Activated naive CD8-positive, alpha-beta T cell treated with anti-CD3 and anti-CD28 coated beads, Interleukin-2, amount 10 ng/mL, durations not matched to agents 7 days and 5 days (primary cell): ENCODE measurements at places on chromosomes 6 and 20. TPM values are rescaled to one million over a fixed set of nuclear protein-coding genes. Genes with fewer than 3 reads are reported as not detected.
A peak's percentile ranks its signal among the peaks of the same experiment; 100 is the strongest.

- no peak overlapping the region for H3K27ac ChIP-seq
- H3K4me3 ChIP-seq, result no peak overlapping the region
- peaks cover 22% of the 10 kb centered on the region for H3K27me3 ChIP-seq
- H3K36me3 ChIP-seq, result no peaks in the 10 kb centered on the region
- H3K4me1 ChIP-seq, result no peaks in the 10 kb centered on the region
Measured at GRCh38 chr6:163764565-163764964, 350.0 kb downstream of the QKI start.

DNA sequence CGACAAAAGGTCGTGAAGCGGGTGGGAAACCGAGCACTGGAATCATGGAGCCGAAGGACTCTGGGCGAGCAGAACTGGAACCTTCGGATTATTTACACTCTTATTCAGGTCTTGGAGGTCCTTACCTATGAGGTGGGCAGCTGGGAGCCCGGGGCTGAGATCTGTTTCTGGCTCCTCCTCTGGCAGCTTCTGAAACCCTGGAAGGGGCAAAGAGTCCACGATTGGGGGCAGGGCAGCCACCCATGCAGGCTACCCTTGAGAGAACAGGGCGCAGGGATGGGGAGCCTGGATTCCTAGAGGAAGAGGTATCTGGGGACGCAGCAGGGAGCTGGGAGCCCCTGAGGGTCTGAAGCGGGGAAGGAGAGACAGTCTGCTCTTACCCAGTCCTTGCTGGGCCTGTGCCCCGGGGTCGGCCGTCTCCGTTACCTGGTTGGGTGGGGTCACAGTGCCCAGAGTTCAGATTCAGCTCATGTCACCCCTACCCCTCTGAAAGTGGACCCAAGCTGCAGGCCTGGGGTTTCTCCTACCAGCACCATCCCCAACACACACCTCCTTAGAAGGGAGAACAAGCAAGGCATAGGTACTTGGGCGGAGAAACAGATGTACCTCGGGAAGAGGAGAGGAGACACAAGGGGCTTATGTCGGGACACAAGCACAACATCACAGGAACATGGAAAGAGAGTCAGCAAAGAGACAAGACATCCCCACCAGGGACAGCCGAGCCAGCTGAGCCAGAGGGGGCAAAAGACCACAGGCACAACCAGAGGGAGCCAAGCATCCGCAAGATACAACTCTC, 592 bp downstream of the LTB start:
- peak overlapping the region; percentile 97 for H3K4me3 ChIP-seq
- H3K36me3 ChIP-seq, result peaks cover 48% of the 10 kb centered on the region
- peaks cover 67% of the 10 kb centered on the region for H3K4me1 ChIP-seq
- H3K27ac ChIP-seq, result peak overlapping the region; percentile 99
- H3K27me3 ChIP-seq, result no peaks in the 10 kb centered on the region

GRCh38 chr20:22410556-22411130, 173.7 kb downstream of the FOXA2 start:
- no peak for DNase-seq
- no peaks in the 10 kb centered on the region for H3K36me3 ChIP-seq
- no peaks in the 10 kb centered on the region for H3K4me1 ChIP-seq
- H3K4me3 ChIP-seq, result no peak overlapping the region
- H3K27ac ChIP-seq, result no peak overlapping the region

DNA sequence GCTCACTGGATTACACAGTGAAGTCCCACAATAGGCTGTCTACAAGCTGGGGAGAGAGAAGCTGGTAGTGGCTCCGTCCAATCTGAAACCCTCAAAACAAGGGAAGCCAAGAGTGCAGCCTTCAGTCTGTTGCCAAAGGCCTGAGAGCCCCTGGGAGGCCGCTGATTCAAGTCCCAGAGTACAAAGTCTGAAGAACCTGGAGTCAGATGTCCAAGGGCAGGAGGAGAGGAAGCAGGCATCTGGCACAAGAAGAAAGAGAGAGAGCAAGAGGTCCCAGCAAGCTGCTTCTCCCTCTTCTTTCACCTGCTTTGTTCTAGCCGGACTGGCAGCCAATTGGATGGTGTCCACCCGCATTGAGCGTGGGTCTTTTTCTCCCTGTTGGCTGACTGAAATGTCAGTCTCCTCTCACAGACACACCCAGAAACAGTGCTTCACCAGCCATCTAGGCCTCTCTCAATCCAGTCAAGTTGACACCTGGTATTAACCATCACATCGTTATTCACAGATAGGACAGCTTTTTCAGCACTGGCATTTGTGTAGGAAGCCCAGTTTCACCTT, 51.2 kb downstream of the CRYBG1 start:
- H3K4me1 ChIP-seq, result no peaks in the 10 kb centered on the region
- H3K27ac ChIP-seq, result no peak overlapping the region
- peaks cover 51% of the 10 kb centered on the region for H3K27me3 ChIP-seq
- no peak for DNase-seq
- H3K36me3 ChIP-seq, result peaks cover 2% of the 10 kb centered on the region

DNA sequence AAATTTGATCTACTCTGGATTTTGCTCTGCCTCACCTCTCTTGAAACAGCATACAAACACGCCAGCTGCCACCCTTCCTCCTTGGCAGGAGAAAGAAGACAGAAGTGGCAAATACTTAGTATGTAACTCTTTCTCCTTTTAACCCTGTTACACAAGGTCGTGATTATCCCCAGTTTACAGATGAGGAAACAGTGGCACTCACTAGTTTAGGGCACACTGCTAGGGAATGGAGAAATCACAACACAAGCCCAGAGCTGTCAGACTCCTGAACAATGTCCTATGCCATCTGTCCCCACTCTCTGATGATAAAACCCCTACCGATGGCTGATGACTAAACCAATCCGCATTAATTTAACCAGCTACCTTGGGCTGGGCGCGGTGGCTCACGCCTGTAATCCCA, 79.7 kb downstream of the FGD2 start:
- H3K36me3 ChIP-seq, result no peaks in the 10 kb centered on the region
- H3K27ac ChIP-seq, result no peak overlapping the region
- H3K27me3 ChIP-seq, result peaks cover 6% of the 10 kb centered on the region
- DNase-seq, result no peak

DNA sequence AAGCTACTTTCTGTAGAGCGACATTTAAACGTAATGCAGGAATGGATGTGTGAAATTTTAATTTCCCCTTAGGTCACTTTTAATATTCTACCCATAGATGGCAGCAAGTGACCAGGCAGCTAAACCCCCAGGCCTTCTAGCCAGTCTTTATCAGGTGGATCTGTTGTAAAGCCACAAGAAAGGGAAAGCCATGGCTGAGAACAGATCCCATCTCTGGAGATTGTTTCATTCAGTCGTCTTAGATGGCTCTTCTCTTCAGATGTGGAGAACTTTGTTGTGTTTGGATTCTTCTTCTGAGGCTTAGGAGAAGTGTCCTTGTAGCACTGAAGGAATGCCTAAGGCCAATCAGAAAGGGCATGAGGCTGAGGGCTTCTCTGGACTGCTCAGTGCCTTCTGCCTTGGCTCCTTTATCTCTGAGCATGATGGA, 15.8 kb upstream of the RNF182 start:
- H3K4me3 ChIP-seq, result no peak overlapping the region
- no peak overlapping the region for H3K27ac ChIP-seq

DNA sequence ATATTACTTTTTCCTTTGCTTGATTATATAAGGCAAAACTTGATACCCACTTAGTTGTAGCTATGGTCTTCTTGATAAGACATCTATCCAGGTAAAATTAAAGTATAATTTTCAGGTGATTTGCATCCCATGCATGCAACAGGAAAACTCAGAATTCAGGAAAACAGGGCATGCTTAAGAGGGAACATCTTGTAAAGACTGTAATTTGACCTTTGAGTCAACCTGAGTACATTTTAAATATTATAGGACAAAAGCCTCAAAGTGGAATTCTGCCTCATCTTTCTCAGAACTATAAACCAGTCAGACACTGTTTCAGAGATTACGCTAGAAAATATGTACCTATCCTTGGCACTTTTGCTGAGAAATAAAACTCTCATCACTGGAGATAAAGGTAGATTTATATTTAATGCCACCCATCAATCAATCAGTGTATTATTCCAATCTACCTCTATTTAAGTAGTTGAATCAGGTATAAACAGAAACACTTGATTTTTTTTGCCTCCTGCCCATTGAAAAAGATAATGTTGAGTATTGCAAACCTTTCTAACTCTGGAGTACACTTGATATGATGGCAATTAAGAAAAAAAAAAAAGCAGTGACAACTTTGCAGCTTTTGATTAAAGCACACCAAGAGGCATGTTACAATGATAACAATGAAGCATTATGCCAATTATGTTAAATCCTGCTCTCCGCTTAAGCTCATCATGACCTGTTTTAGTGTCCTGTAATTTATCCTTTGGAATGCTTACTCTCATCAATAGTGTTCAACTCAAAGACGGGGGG, 2.8 kb downstream of the CITED2 start:
- peak overlapping the region; percentile 26 for H3K27ac ChIP-seq
- H3K4me1 ChIP-seq, result peaks cover 35% of the 10 kb centered on the region
- peak overlapping the region; percentile 96 for H3K4me3 ChIP-seq
- H3K27me3 ChIP-seq, result no peaks in the 10 kb centered on the region
- H3K36me3 ChIP-seq, result peaks cover 13% of the 10 kb centered on the region

- no peak for DNase-seq
- H3K27ac ChIP-seq, result no peak overlapping the region
- no peak overlapping the region for H3K4me3 ChIP-seq
- peaks cover 2% of the 10 kb centered on the region for H3K27me3 ChIP-seq
- H3K36me3 ChIP-seq, result no peaks in the 10 kb centered on the region
Measured at GRCh38 chr20:58598211-58599015, 52.7 kb upstream of the STX16 start.

GRCh38 chr20:56582542-56582941, 46.6 kb upstream of the TFAP2C start:
- no peak for DNase-seq
- no peak overlapping the region for H3K4me3 ChIP-seq
- H3K27ac ChIP-seq, result no peak overlapping the region
- H3K36me3 ChIP-seq, result no peaks in the 10 kb centered on the region
- no peaks in the 10 kb centered on the region for H3K4me1 ChIP-seq

DNA sequence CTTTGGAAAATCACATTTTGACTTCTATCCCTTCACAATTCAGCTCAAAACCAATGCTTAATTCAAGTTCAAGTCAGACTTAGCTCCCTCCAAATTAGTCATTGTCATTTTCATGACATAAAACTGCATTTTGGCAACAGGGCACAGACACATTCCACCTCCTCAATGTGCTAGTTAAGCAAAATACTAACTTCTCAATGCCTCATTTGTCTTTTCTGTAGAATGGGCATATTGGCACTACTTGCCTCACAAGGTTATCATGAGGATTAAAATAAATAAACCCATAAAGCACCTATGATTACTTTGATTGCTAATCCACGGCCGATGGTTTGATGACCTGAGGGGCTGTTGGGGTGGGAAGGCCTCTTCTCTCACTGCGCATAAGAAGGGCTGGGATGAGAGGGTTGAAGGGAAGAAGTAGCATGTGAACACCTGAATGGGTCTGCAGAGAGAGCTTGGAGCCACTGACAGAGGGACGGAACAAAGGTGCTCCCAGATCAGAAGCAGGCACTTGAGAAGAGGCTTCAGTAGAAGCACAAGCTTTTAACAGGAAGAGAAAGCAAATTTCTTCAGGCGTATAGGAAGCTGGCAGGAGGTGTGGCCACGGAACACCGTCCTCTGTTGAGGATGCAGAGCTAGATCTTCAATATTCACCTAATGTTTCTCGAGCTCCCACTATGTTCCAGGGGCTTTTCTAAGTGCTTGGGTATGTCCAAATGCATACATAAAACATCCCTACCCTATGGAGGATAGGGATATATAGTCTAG, 11.7 kb upstream of the TBC1D7 start:
- peaks cover 7% of the 10 kb centered on the region for H3K36me3 ChIP-seq
- no peak for DNase-seq
- H3K27ac ChIP-seq, result no peak overlapping the region
- H3K4me1 ChIP-seq, result peaks cover 27% of the 10 kb centered on the region

- no peaks in the 10 kb centered on the region for H3K27me3 ChIP-seq
- peaks cover 10% of the 10 kb centered on the region for H3K4me1 ChIP-seq
- no peak overlapping the region for H3K4me3 ChIP-seq
- H3K27ac ChIP-seq, result no peak overlapping the region
Measured at GRCh38 chr6:47447722-47448121, 29.9 kb upstream of the CD2AP start.

GRCh38 chr6:27864906-27865849, 47.0 kb downstream of the OR2B2 start:
- no peaks in the 10 kb centered on the region for H3K27me3 ChIP-seq
- peaks cover 3% of the 10 kb centered on the region for H3K36me3 ChIP-seq
- H3K4me1 ChIP-seq, result peaks cover 57% of the 10 kb centered on the region
- peak; percentile 83 for DNase-seq
- H3K4me3 ChIP-seq, result peak overlapping the region; percentile 99
- peak overlapping the region; percentile 100 for H3K27ac ChIP-seq

- DNase-seq, result no peak
- H3K27me3 ChIP-seq, result no peaks in the 10 kb centered on the region
- H3K27ac ChIP-seq, result no peak overlapping the region
- peaks cover 7% of the 10 kb centered on the region for H3K36me3 ChIP-seq
- peaks cover 3% of the 10 kb centered on the region for H3K4me1 ChIP-seq
- no peak overlapping the region for H3K4me3 ChIP-seq
Measured at GRCh38 chr20:37816003-37816402, 86.9 kb upstream of the VSTM2L start.

DNA sequence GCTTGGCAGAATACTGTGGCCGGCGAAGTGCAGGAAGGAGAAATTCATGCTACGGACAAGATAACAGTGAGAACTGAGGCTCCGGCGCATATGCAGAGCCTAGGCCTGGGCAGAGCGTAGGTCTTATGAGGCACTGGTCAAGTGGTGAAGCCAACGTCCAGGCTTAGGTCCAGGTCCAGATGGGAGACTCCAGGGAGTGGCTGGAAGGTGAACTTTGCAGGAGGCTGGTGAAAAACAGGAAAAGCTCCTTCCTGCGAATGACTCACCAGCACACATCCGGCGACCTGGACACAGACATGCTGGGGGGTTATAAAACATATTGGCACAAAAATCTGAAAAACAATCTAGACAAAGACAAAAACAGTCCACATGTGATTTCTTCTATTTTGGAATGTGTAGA, 15.4 kb downstream of the C6orf141 start:
- H3K36me3 ChIP-seq, result no peaks in the 10 kb centered on the region
- H3K4me1 ChIP-seq, result peaks cover 7% of the 10 kb centered on the region
- DNase-seq, result no peak
- H3K27ac ChIP-seq, result no peak overlapping the region

- no peak overlapping the region for H3K27ac ChIP-seq
- no peak overlapping the region for H3K4me3 ChIP-seq
- peaks cover 1% of the 10 kb centered on the region for H3K27me3 ChIP-seq
- DNase-seq, result no peak
- peaks cover 3% of the 10 kb centered on the region for H3K4me1 ChIP-seq
Measured at GRCh38 chr6:42704937-42705374, 17.4 kb downstream of the PRPH2 start.

GRCh38 chr6:56311061-56311460, 63.7 kb upstream of the COL21A1 start:
- H3K4me1 ChIP-seq, result no peaks in the 10 kb centered on the region
- no peak overlapping the region for H3K27ac ChIP-seq
- DNase-seq, result no peak
- peaks cover 2% of the 10 kb centered on the region for H3K27me3 ChIP-seq
- no peak overlapping the region for H3K4me3 ChIP-seq
- H3K36me3 ChIP-seq, result no peaks in the 10 kb centered on the region

- H3K27ac ChIP-seq, result no peak overlapping the region
- no peak for DNase-seq
- no peak overlapping the region for H3K4me3 ChIP-seq
- no peaks in the 10 kb centered on the region for H3K36me3 ChIP-seq
- peaks cover 2% of the 10 kb centered on the region for H3K27me3 ChIP-seq
Measured at GRCh38 chr6:6395581-6396197, 75.2 kb upstream of the F13A1 start.

MYLK4 gene
- 0.62 TPM for total RNA-seq

TRIM10 gene
- total RNA-seq, result not detected

SPDEF gene
- not detected for total RNA-seq

KIAA1755 gene
- not detected for total RNA-seq

IL20RA gene
- not detected for total RNA-seq

ABHD16B gene
- not detected for total RNA-seq

THBS2 gene
- not detected for total RNA-seq

KHDC3L gene
- not detected for total RNA-seq

CLPSL1 gene
- not detected for total RNA-seq

MLIP gene
- not detected for total RNA-seq
